ENCODE measurements at places on chromosomes 5 and 9. TPM values are rescaled to one million over a fixed set of nuclear protein-coding genes. Genes with fewer than 3 reads are reported as not detected.

Gene HRH2
- 0.19 TPM for total RNA-seq

Gene NFIB
- 0.40 TPM for total RNA-seq

Gene CDH18
- total RNA-seq = 0.58 TPM

Gene FAM163B
- 0.31 TPM for total RNA-seq

Gene NOP16
- total RNA-seq = 14.5 TPM

Gene FREM1
- 1.1 TPM for total RNA-seq

Gene PDLIM4
- 8.3 TPM for total RNA-seq

Gene SLC44A1
- 41.4 TPM for total RNA-seq

Gene FOXD4
- total RNA-seq = not detected

Gene MAN2A1
- 130 TPM for total RNA-seq

Gene PCDHB9
- total RNA-seq = 3.1 TPM

Gene DNAJC18
- 13.7 TPM for total RNA-seq

Gene STARD4
- 157 TPM for total RNA-seq

GRCh38 chr9:133200631-133201030 is 8.4 kb downstream of the OBP2B start:
- no peak for DNase-seq

DNA sequence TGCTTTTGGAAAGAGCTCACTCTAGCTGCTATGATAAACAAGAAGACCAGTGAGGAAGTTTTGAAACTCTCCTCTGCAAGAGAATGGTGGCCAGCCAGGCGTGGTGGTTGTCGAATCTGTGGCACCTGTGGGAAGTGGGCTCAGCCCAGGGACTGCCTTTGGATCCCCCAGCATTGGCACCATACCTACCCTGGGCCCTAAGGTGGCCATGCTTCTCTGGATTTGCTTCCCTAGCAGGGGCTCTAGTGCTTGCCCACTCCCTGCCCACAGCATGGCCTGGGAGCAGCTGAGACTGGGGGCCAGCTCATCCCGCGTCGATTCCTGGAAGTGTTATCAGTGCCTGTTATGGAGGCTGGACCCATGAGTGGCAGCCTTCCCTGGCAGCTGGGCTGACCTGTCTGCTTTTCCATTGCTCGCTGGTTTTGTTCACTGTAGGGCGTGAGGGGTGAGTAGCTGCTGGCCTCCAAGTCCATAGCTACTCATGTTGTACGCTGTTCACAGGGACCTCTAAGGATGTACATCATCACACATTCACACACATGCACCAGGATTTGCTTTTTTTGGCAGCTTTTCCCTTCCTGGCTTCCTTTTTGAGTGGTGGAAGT is 2.3 kb downstream of the SLC22A4 start:
- no peak for DNase-seq

DNA sequence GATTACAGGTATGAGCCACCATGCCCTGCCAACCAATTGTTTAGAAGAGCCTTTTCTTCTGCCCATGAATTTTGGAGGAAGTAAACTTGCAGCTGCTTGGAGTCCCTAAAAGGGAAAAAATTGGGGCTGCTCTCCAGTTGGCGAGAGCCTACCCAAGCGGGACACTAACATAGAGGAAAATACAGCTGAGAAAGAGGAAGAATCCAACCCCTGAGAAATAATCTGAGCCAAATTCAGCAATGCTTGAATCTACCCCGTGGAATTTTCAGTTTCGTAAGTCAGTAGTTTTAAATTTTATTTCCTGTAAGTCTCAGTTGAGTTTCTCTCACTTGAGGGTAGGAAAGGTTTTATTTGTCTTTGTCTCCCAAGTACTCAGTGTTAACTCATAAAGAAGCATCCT is 30.4 kb upstream of the UBTD2 start:
- DNase-seq = no peak

- DNase-seq = peak; percentile 40
Measured at GRCh38 chr9:131891598-131891997, 151.7 kb upstream of the RAPGEF1 start.

DNA sequence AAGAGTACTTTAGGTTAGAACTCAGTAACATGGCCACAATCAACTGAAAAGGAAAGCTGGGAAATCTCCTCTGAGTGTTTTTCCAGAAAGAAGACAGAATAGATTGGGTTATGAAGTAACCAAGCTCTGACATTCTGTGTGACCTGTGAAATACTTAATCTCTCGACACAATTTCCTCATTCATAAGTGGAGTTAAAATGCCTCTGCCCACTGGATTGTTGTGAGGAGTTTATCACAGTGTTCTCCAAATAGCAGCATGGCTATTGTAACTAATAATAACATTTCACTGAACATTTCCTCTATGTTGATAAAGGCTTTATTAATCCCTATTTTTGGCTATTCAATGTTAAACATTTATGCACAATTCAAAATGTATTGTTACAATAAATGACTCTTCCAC is 311.0 kb downstream of the GABRB2 start:
- DNase-seq = no peak

DNA sequence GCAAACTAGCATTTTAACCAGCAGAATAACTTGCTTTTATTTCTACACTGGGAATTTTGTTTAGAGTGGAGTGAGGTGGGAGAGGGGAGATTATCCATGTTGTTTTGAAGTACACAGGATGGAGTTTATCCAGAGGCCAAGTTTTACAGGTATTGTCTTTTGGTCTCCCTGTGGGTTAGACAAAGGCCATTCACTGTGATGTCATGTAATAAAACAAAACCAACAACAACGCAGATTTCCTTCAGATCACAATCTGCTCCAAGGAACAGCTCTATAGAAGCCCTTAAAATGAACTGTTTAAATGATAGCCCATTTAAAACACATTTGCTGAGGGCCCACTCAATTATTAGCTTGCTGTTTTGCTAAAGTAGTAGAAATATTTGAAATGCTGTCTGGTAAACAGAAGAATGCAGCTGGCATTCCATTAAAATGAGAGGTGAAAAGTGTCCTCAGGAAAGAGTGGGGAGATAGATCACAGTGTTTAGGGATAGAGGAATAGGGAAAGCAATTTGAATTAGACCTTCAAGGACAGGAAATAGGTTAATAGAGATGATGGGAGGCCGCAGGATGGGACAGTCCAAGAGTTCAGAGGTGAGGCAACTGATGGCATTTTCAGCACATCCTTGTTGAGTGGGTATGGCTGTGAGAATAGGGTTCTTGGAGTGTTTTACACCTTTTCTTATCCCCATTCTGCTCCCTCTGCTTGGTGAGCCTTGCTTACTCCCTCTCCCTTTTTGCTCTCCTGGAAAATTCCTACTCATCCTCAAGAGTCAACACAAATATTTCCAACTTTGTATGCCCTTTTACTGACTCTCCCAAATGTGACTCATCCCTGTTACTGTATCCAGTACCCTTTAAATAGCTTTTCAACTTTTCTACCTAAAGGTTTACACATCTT is 140.1 kb upstream of the NR3C1 start:
- no peak for DNase-seq

- DNase-seq = peak; percentile 51
Measured at GRCh38 chr5:1801967-1802295, 724 bp downstream of the NDUFS6 start.

DNA sequence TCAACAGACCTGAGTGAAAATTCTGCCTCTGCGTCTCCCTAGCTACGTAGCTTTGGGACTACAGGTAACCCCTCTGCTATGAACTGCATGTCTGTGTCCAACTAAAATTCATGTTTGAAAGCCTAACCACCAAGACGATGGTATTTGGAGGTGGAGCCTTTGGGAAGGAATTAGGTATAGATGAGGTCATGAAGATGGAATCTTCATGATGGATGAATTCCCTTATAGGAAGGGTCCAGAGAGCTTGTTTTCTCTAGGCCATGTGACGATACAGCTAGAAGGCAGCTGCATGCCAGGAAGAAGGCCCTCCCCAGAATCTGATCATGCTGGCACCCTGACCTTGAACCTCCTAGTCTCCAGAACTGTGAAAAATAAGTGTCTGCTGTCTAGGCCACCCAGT is 296.4 kb downstream of the SLIT3 start:
- DNase-seq = no peak

GRCh38 chr5:42912184-42912798 is 100.6 kb upstream of the SELENOP start:
- DNase-seq = peak; percentile 26

GRCh38 chr5:94347130-94347529 is 271.3 kb downstream of the KIAA0825 start:
- no peak for DNase-seq

- DNase-seq = peak; percentile 87
Measured at GRCh38 chr9:124658165-124659017, 112.7 kb downstream of the NR6A1 start.

GRCh38 chr5:119478781-119479180 is 26.5 kb downstream of the HSD17B4 start:
- no peak for DNase-seq

DNA sequence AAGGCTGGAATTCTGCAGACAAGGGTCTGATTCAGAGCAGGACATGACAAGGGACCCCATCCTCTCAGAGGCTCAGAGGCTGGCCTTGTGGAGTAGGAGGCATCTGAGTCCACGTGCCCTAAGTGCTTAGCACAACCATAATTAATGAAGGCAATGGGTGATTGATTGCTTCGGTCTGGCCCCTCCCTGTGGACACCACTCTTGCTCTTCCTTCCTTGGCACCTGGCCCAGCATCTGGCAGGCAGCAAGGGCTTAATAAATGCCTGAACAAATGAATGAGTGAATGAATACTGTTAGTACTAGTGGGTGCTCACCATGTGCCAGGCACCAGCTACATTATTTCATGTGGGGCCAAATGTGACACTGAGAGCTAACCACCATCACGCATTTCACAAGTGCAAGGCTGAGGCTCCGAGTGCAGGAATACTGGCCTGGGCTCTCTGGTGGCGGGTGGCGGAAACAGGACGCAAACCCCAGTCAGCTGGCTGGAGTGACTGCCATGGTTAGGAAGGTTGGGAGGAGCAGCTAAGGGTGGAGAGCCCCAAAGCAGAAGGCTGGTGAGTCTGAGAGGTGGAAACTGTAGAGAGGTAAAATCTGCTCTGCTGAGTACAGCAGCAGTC is 53.6 kb downstream of the ASS1 start:
- DNase-seq = no peak

GRCh38 chr5:55701462-55702103 is 10.5 kb downstream of the SLC38A9 start:
- no peak for DNase-seq

DNA sequence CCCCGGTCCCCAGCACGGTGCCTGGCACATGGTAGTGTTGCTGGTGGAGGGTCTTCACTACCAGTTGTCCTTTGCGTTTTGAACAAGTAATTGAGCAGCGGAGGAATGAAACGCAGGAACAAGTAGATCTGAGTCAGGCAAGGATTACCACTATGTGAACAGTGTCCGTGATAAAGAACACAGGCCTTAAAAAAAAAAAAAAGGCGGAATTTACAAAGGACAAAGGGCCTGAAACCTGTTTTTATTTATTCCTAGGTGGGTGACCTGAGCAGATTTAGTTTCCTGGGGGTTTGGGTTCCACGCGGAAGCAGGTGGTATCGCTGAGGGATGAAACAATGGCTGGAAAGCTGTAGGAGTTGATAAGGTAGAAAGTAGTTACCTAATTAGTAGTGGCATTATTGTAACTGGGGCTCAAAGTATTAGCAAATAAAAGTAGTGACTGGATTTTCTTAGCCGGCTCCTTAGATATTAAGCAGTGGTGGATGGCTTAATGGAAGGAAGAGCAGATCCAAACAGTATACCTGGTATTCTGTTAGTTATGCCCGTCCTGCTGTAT is 1.1 kb downstream of the RUSC2 start:
- peak; percentile 4 for DNase-seq

DNA sequence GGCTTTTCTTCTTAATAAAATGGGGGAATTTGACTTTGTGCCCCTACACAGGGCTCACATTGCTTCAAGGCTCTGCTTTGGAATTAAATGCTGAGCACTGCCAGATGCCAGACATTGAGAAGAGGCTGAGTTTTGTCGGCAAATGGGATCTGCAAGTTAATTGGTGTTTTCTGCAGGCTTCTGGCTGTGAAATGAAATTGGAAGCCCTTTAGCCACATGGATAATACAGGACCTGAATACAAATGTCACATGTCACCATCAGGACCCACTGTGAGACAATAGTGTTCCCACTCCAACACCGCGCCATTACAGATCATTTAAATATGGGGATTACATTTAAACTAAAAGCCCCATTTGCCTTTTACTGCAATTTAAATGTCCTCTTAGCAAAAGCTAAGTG is 164.4 kb downstream of the ZSWIM6 start:
- DNase-seq = peak; percentile 82

- peak; percentile 86 for DNase-seq
Measured at GRCh38 chr9:34578241-34579103, 11.1 kb downstream of the CNTFR start.

DNA sequence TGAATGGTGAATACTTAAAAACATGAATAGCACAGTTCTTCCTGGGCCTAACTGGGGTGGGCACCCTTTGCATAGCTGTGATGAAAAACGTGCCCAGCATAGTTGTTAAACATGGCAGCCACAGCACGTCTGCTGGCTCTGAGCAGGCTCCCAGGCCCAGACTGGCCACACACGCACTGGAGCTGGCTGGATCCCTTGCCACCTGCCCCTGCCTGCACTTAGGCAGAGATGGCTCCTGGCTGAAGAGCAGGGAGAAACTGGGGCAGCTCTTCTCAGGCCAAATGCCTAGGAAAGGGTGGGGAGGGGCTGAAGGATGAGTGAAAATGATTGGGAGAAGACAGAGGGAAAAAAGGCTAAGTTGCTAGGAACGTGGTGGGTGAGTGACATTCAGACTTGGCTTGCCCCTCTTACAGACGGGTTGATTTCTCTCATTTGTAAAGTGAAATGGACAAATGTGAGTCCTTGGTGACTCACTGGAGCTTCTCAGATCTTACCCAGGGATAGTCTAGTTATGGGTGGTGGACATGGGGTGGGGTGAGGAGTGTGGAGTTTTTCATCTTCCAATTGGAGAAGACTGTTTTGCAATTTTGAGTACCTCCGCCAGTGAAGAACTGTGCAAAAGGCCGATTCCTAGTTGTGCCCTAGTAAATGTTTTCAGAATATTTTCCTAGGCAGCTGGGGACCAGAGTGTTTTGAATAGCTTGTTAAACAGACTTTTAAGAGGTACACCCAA is 42.4 kb downstream of the TRIO start:
- no peak for DNase-seq

DNA sequence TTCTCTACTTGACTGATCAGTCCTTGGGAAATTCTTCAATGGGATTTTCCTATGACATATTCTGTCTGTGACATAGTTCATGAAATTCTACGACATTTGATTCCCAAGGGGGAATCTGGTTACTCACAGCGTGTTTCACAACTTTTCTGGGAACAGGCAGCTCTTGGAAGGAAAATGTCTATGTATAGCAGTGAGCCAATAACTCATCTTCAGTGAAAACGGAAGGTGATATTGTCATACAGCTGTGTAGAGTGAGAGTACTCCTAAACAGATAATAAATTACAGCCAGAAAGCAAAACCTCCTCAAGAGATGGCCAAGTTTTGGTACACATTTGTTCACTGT is 91.4 kb downstream of the C9orf152 start:
- DNase-seq = no peak

DNA sequence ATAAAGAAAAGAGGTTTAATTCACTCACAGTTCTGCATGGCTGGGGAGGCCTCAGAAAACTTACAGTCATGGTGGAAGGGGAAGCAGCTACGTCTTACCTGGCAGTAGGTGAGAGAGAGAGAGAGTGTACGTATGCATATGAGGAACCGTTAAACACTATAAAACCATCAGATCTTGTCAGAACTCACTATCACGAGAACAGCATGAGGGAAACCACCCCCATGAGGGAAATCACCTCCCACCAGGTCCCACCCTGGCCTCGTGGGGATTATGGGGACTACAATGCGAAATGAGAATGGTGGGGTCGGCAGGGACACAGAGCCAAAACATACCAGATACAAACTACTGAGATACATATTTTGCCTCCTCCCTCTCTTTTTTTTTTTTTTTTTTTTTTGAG is 10.8 kb upstream of the FER start:
- DNase-seq = no peak

GRCh38 chr5:173378727-173379126 is 50.5 kb upstream of the STC2 start:
- DNase-seq = no peak

GRCh38 chr9:98020476-98021145 is 35.9 kb upstream of the NANS start:
- DNase-seq = no peak

All from neural progenitor cell (in vitro differentiated cells).